ENCODE measurements at places on chromosomes 13 and 19. TPM values are rescaled to one million over a fixed set of nuclear protein-coding genes. Genes with fewer than 3 reads are reported as not detected.

Gene FGF14
- 0.14 TPM for total RNA-seq

Gene DPY19L3
- total RNA-seq = 26.5 TPM

Gene PTH2
- not detected for total RNA-seq

Gene INSR
- total RNA-seq = 31.3 TPM

Gene DAND5
- not detected for total RNA-seq

Gene GFY
- total RNA-seq = not detected

Gene COG3
- total RNA-seq = 31.9 TPM

Gene AMER2
- not detected for total RNA-seq

Gene HSPB6
- total RNA-seq = 50.3 TPM

Gene CD177
- not detected for total RNA-seq

Gene ANKRD10
- 69.7 TPM for total RNA-seq

Gene ZNF625
- total RNA-seq = 12.5 TPM

Gene ZNF221
- 7.4 TPM for total RNA-seq

Gene IGFL2
- not detected for total RNA-seq

Gene FPR3
- total RNA-seq = under 0.01 TPM

Gene DGKH
- total RNA-seq = 4.7 TPM

Gene CYP2B6
- total RNA-seq = not detected

Gene CEBPG
- 34.7 TPM for total RNA-seq

Gene CEACAM16
- not detected for total RNA-seq

Gene SOX1
- total RNA-seq = not detected

Gene TMTC4
- total RNA-seq = 18.3 TPM

Gene KLK5
- total RNA-seq = not detected

Gene TMEM59L
- 1.00 TPM for total RNA-seq

Gene AMH
- 0.46 TPM for total RNA-seq

Gene LYPD3
- total RNA-seq = 0.09 TPM

Gene CAPN12
- not detected for total RNA-seq

Gene C19orf38
- total RNA-seq = 0.09 TPM

Gene BBC3
- 16.5 TPM for total RNA-seq

Gene WDR88
- not detected for total RNA-seq

Gene LILRB3
- not detected for total RNA-seq

Gene JAK3
- total RNA-seq = 1.00 TPM

Gene LENG9
- total RNA-seq = 7.3 TPM

Gene APOC4
- total RNA-seq = not detected

Gene GPR4
- total RNA-seq = not detected

Gene ZNF729
- not detected for total RNA-seq

Gene NKPD1
- 0.14 TPM for total RNA-seq

Gene GJA3
- total RNA-seq = 0.57 TPM

Gene IL11
- 5.4 TPM for total RNA-seq

Gene C19orf73
- 0.83 TPM for total RNA-seq

Gene GRK1
- total RNA-seq = under 0.01 TPM

Data from smooth muscle cell of bladder (primary cell).